ENCODE measurements at places on chromosomes 7 and 10.

GRCh38 chr7:5083311-5083711, 37.7 kb downstream of the RBAK start:
- no peak for DNase-seq

DNA sequence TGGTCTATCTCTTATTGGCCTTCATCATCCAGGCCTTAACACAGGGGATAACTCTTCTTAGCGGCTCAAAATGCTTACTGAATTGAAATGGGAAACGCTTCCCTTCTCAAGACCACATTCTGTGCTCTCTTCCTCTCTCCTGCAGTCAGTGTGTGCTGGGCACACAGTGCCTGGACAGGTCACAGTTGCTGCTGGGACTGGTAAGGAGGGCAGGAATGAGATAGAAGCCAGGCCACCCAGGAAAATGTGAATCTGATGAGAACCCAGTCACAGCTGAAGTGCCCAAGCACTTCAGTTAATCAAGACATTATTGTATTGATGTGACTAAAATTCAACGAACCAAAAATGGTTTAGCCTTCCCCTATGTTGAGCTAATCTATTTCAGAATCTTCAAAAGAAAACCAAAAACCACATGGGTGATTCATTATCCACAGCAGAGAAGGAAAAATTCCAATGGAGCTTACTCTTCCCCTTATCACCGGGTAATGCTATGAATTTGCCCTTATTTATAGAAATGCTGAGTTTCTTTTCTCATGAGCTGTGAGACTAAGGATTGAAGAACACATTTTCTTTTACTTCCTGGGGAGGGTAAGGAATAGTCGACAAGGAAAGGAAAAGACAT, 41.2 kb upstream of the PLPP4 start:
- no peak for DNase-seq

- no peak for DNase-seq
Measured at GRCh38 chr10:73469579-73469978, 26.2 kb downstream of the PPP3CB start.

DNA sequence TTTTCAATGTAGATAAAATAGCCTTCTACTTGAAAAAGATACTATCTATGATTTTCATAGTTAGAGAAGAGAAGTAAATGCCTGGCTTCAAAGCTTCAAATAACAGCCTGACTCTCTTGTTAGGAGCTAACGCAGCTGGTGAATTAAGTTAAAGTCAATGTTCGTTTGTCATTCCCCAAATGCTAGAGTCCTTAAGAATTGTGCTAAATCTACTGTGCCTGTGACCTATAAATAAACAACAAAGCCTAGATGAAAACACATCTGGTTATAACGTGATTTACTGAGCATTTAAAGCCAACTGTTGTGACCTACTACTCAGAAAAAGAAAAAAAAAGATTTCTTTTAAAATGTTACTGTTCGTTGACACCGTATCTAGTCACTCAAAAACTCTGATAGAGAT, 134.7 kb downstream of the POLR1F start:
- DNase-seq, result no peak

DNA sequence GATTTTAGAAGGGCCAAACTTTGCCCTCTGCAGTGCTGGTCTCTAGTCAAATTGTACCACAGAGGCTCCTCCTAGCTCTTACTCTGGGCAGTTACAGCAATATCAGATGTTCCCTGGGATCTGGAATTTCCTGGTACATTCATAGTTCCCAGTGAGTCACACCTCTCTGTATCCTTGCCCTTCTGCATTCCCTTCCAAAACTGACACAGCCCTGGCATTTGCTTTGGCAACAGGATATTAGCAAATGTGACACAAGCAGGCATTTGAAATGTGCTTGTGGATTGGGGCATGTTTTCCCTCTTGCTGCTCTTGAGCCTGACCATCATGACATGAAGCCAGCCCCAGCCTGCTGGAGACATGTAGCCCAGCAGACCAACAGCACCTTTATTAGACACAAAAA, 284.7 kb upstream of the AKR1E2 start:
- no peak for DNase-seq

GRCh38 chr10:114953047-114953446, 15.1 kb downstream of the TRUB1 start:
- no peak for DNase-seq

GRCh38 chr7:130942211-130942964, 208.4 kb upstream of the KLF14 start:
- no peak for DNase-seq

GRCh38 chr7:3218411-3219225, 82.4 kb upstream of the SDK1 start:
- no peak for DNase-seq

GRCh38 chr10:60427709-60428386, 38.2 kb upstream of the ANK3 start:
- no peak for DNase-seq

DNA sequence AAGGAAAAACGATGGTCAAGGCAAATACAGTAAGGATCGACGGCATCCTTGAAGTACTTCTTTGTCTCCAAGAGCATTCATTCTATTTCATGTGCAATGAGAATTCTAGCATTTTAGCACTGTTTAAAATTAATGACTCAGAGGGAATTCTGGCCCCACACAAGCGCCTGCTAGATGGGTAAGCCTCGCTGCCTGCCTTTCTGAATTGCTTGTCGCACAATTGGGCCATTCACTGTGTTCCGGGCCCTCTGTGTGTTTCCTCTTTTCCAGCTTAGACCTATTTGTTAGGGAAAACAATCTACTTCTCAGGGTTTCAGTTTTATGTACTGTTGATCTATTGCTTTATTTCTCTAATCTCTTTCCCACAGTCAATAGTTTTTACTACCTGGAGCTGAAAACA, 204.7 kb upstream of the ZNF32 start:
- no peak for DNase-seq

DNA sequence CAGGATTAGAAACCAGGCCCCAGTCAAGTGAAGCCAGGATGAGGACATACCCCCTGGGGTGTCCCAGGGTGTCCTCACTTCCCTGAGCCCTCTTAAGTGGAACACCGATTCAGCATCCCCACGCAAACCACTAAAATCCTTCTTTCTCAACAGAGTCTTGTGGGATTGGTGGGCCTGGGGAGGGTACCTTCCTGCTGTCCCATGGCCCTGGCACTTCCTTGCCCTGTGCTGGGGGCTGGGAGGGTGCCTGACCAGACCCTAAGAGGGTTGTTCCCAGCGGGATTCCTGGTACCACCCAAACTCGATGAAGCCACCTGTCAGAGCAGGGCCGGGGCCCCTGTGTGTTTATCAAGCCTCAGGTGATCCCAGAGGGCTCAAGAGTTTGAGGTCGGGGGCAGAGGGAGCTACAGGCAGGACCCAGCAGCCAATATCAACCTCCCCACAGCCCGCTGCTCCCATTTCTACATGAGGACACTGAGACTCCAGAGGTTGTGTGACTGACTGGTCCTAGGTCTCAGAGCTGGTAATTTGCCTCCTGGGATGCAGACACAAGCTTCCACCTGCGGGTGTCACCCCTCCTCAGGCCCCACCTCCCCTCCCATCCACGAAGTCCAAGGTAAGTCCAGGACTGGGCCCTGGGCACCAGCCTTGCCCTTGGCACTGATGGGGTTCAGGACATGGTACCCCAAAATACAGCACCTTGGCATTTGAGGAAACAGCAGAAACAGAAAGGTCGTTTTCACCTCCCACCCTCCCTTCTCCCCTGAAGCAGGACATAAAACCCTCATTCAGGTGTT, 31.4 kb downstream of the OAT start:
- no peak for DNase-seq

- DNase-seq, result no peak
Measured at GRCh38 chr10:114071178-114071577, 27.5 kb downstream of the ADRB1 start.

DNA sequence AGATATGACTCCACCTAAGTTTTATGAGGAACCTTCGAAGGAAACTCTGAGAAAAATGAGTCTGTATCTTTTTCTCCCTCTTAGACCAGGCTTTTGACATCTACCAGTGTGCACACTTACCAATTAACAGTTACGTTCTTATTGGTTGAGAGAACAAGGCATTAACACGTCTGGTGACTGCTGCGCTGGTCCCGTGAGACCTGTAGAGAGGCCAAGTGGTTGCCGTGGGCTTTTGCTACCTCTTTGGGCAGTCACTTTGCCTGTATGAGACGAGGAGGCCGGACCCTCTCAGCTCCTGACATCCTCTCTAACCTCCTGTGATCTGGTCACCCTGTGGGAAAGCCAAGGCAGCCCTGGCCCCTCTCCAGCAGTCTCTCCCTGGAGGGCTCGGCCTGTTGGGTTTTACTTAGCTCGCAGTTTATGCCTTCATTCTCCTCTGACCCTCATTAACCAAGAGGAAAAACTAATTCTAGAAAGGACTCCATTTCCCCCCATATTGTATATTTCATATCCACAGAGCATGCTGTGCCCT, 513.9 kb upstream of the GALNT17 start:
- DNase-seq, result no peak

- no peak for DNase-seq
Measured at GRCh38 chr10:94409021-94409657, 6.8 kb downstream of the TBC1D12 start.

DNA sequence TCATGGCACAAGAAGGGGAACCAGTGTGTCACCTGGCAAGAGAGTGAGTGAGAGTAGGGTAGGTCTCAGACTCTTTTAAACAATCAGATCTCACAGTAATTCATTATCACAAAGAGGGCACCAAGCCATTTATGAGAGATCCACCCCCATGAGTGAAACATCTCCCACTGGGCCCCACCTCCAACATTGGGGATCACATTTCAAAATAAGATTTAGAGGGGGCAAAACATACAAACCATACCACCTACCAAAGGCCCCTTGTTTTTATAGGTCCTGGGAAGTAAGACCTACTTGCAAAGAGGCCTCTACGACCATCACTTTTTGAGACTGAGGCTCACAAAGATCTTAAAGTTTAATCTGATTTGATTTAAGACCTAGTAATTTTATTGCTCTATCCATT, 134.9 kb downstream of the NRCAM start:
- DNase-seq, result no peak

GRCh38 chr7:42457663-42458062, 220.7 kb upstream of the GLI3 start:
- no peak for DNase-seq

DNA sequence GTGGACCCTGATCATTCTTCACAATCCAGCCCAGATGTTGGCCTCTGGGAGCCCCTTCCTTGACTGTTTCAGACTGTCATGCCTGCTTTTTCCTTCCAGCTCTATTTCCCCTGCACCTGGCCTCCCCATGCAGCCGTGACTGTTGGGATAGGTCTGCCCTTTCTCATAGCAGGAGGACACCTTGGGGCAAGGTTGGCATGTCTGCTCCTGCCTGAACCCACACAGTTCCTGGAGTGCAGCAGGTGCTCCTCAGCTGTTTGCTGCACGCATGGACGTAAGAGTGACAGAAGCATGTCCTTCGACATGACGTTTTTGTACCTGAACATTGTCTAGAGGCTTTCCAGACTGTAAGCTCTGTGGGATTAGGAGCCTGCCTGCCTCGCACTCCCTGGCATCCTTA, 24.0 kb downstream of the POR start:
- no peak for DNase-seq

- DNase-seq, result no peak
Measured at GRCh38 chr7:54985426-54986330, 33.1 kb upstream of the EGFR start.

DNA sequence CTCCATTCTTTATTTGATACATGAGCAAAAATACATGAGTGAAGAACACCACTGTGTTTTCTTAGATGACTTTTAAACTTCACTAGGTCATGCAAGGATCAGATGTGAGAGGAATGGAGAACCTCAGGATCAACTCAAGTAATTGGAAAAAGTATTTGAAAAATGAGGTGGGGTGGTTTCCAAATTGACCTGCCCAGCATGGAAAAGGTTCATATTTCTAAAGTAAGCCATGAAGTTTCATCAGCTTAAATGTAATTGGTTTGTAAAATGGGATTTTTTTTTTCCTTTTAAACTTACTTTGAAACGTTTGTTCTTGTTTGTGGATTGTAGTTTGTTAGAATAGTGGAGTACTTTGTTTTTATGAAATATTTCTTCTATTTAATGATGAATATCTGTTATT, 134.8 kb downstream of the MLLT10 start:
- DNase-seq, result no peak

Data from activated T-cell treated with anti-CD3 and anti-CD28 coated beads, Interleukin-2, amount 50 U/mL, for 48 hours (primary cell).